T-cell (primary cell): ENCODE measurements at places on chromosomes 13 and 19.

DNA sequence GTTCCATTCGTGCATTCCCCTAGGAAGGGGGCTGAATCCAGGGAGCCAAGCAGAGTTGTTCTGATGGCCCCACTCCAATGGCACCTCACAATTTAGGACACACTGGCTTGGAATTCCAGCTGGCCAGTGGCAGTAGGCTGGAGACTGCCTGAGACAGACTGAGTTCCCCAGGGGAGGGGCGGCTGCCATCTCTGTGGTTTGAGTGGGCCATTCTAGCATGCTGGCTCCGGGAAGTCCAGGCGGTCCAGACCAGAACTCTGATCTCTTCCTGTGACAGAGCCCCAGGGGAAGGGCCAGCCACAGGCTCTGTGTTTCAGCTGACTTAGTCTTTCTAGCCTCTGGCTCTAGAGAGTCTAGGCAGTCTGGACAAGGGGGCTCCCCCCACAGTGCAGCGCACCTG is 29.5 kb upstream of the SLC7A1 start:
- no peak for DNase-seq

- no peak for DNase-seq
Measured at GRCh38 chr19:32296694-32297093, 48.7 kb upstream of the ZNF507 start.

DNA sequence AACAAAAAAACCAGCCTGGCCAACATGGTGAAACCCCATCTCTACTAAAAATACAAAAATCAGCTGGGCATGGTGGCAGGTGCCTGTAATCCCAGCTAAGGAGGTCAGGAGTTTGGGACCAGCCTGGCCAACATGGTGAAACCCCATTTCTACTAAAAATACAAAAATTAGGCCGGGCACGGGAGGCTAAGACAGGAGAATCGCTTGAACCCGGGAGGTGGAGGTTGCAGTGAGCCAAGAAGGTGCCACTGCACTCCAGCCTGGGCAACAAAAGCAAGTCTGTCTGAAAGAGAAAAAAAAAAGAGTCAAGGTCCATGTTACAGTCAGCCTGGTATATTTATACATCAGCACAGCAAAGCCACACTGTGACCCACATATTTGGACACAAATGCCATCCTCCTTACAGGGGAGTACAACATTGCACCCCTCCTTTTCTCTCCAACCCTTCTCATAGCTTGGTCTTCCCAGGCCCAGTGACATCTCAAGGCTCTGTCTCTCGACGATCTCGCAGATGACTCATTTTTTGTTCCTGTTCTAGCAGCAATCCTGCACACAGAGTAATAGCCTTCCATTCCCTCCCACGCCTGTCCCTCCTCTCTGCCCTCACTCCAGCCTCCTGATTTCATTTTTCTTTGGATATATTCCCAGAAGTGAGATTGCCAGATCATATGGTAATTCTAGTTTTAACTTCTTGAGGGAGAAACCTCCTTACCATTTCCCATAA is 21.0 kb upstream of the DPP9 start:
- DNase-seq, result no peak

DNA sequence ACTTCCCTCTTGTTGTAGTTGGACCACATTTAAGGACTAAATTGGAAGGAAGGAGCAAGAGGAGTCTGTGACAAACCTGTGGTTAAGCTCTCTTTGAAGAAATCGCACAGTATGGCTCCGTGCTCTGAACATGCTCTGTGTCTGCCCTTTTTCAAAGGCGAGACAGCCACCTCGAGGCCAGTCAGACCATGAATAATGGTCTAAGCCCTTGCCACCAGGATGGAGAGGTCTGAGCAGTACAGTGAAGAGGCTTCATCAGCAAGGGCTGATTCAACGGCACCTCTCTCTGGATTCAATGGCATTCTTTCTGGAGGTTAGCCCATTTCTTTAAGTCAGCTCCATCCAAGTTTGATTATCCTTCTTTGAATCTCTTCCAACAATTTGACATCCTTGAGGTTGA is 30.9 kb downstream of the FAM216B start:
- no peak for DNase-seq

DNA sequence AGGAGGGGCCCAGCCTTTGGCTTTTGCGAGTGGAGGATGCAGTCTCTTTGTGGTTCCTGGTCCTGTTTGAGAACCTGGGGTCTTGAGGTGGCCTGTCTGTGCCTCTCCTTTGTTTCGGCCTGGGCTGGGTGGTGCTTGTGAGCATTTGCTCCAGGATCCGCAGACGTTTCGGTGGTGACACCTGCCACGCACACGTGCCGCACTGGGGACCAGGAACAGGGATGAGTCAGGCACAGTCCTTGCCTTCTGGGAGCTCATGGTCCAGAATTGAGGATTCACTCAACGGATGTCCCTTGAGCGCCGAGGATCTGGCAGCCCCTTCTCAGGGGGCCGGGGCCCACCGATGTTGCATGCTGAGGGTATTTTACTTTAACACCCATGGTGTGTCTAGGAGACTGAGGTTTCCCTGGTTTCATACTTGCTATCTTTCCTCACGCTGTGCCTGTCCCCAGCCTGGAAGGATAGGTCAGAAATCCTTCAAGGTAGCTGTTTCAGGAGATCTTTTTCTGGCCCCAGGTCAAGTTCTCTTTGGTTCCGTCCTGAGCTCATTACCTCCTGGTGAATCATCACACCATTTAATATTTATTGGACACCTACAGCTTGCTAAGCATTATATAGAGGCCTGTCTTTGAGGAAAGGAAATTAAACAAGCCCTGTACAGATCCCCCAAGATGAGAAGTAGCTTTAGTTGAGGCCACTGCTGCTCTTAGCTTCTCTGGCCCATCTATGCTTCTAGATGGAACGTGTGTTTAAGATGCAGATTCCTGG is 5.1 kb downstream of the HDGFL2 start:
- DNase-seq, result no peak

- DNase-seq, result no peak
Measured at GRCh38 chr13:52784591-52785340, 45.1 kb upstream of the CNMD start.

GRCh38 chr13:106416645-106417044 is 118.8 kb downstream of the EFNB2 start:
- no peak for DNase-seq

DNA sequence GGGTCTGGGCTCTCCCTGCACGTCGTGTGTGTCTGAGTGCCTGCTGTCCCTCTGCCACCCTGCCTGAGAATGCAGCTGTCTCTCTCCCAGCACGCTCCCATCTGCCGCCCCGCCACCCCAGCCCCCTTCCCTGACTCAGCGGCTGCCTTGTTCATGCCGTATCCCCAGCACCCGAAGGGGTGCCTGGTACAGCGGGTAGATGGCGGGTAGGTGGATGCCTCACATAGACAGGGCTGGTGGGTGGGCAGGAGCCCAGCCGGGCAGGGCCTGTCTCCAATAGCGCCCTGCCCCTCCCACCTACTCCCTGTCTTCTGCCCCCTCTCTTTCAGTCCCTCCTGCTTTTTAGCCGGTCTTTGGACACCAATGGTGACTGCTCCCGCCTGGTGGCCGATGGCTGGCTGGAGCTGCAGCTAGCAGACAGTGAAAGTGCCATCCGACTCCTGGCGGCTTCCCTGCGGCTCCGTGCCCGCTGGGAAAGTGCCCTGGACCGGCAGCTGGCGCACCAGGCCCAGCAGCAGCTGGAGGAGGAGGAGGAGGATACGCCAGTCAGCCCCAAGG is 30.3 kb downstream of the DHX34 start:
- no peak for DNase-seq

GRCh38 chr13:99883805-99884204 is 87.8 kb downstream of the ZIC5 start:
- no peak for DNase-seq

DNA sequence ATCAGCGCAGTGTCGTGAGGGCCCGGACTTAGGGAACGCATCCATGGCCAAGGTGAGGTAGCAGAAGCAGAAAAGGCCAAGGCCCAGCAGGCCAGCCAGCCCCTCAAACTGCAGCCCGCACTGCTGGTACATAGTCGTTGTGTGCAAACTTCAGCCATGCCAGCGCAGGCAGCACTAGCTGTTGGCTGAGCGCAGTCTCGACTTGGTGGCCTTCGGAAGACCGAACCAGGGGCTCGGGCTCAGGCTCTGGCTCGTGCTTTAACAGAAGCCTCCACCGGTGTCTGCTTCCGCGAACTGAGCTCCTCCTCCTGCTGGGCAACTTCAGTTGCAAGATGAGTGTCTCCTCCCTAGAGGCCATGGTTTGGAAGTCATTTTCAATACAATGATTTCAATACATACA is 157.5 kb downstream of the DNAJC15 start:
- DNase-seq, result no peak

GRCh38 chr19:11478167-11479089 is 2.4 kb downstream of the ELAVL3 start:
- no peak for DNase-seq

- peak; percentile 16 for DNase-seq
Measured at GRCh38 chr19:571566-571974, 826 bp upstream of the BSG start.

- DNase-seq, result no peak
Measured at GRCh38 chr19:57334191-57334590, 13.9 kb downstream of the ZNF543 start.

DNA sequence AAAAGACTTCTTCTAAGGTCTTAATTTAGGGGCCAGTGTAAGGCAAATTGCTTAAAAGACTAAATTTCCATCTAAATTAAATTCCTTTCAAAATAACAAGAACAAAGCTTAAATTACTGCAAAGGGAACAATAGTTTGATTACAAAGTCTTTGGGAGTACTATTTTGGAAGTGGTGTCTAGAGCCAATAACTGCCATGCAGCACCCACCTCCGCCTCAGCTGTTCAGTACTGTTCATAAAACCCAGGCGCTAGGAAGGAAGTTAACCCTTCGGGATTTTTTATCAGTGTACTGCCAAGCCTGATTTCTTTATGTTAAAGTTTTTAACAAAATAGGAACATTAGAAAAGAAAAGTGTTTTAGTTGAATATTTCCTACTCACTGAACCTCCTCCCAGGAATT is 210.1 kb downstream of the LIG4 start:
- no peak for DNase-seq
